NCI-H2081 treated with DMSO at 0.1 percent for 48 hours (cell line): ENCODE measurements at places on chromosomes 1 and 21.

DNA sequence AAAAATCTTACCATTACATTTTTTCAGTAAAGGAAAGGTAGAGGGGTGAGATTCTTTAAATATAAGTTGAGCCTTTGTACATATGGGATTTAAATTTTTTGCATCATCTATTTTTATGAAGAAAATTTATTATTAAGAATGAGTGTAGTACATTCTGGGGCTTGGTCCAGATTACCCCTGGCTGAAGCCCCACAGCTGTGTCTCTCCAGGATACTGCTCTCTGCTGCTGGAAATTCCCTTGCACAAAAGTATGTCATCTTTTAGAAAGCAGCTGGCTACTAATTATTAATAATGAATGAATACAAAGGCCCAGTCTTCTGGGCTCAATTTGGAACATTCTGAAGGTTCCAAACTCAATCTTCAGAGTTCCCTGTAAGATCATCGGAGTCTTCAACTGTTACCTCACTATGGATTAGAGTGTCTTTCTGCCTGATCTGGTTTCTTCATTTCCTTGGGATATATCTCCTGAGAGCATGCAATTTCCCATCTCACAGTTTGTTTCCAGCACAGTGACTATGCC lies 428.6 kb upstream of the BRINP3 start:
- DNase-seq: no peak

DNA sequence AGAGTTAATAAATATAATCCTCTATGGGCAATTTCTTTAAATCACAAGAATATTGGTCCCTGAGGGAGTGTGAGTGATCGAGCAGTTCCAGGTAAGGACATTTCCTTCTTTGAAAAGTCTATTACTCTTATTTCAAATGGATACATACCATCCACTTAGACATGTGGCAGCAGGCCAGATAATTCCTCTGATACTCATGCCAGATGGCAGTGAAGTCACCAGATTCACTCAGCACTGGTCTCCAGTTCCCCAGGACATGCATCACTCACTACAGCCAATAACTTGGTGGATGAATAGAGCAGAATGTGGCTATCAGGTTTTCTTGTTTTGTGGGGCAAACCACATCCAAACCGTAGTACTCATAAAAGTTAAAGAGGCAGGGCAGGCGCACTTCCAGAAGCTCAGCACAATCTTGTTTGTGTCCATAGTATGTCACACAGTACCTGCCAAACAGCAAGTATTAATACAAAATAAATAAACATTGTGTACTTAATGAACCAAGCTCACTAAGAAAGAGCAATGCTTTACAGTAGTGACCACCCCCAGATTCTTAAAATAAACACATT lies 74.2 kb upstream of the CD53 start:
- no peak for DNase-seq

GRCh38 chr1:228982637-228983036 lies 247.4 kb downstream of the RHOU start:
- no peak for DNase-seq

DNA sequence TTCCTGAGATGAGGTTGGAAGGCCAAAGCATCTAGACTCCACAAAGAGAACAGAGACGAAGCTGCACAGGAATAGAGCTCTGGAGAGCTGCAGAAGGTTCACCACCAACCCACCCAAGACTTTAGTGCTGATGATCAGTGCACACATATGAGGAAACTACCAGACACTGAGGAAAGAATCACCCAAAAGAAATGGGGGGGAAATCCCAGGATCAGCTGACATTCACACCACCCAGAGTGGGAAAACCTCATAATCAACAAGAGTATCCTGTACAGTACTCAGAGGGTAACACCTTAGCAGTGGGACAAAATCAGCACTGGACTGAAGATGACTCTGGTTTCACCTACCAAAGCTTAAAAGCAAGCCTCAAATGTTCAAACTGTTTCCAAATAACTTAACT lies 36.4 kb downstream of the DENND1B start:
- no peak for DNase-seq

- no peak for DNase-seq
Observed at GRCh38 chr1:237042526-237042891, 525 bp downstream of the RYR2 start.

DNA sequence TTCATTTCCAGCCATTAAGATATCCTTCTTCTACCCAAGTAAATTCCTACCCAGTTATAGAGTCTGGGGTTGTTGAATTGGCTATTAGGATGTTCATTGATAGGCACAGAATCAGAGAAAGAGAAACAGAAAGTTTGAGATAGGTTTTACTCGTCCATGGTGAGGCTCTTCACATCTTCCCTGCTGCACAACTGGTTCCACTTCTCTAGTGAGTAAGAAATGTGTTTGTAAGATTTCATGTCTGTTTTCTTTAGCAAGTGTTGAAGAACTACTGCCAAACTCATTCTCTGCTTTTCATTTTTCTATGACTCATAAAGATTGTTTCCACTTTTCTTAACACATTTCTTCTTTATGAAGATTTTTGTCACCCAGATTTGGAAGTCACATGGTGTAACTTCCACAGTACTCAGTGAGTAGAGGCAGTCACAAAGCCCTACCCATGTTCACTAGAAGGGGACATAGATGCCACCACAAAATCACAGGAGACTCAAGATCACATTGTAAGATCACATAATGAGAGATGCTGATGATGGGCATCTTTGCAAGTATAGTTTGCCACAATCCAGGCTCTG lies 152.3 kb downstream of the SNX7 start:
- no peak for DNase-seq

DNA sequence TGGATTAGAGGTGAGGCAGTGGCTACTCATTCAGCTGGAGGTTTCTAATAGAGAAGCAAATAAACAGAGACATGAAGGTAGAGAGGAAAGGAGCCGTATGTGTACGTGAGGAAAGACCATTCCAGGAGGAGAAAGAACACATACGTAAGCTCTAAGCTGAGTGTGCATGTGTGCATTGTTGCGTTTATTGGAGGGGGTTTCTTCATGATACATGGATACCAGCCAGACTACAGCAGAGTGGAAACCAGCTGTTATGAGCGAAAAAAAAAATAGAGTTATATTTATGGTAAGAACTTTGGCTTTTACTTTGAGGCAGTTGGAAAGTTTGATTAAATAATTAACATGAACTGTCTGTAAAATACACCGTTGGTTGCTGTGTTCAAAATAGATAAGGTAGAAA lies 173.4 kb upstream of the RGS18 start:
- no peak for DNase-seq

- no peak for DNase-seq
Observed at GRCh38 chr1:52356818-52357355, 9.1 kb downstream of the CC2D1B start.

DNA sequence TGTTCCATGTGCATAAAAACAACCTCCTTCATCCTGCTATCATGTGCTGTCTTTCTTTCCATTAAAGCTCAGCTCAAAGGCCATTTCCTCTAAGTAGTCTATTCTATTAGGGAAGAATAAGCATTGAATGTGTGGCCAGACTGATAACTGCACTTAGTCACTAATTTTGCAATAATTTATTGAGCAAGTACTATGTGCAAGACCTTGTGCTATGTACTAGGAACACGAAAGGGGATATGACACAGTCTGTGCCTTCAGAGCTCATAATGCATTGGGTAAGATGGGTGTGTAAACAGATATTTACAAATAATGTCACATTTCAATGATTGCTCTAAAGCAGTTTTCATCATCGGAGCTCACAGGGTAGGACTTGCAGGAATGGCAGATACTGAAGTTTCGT lies 54.2 kb downstream of the NMNAT2 start:
- no peak for DNase-seq

DNA sequence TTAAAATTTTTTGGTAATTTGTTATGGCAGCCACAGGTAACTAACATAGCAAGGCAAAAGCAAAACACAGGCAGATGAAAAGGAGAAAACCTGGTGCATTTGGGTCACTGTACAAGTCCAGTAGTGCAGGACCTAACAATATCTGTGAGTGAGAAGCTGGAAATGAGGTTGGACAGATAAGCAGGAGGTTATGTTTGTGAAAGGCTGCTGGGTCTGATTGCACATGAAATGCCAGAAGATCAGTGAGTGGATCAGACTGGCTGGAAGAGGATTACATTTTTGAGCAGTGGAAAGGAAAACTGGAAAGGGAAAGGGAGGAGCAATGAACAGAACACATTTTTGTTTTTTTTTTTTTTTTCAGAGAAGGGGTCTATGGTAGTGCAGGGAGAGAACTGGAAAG lies 73.6 kb downstream of the CYYR1 start:
- no peak for DNase-seq

DNA sequence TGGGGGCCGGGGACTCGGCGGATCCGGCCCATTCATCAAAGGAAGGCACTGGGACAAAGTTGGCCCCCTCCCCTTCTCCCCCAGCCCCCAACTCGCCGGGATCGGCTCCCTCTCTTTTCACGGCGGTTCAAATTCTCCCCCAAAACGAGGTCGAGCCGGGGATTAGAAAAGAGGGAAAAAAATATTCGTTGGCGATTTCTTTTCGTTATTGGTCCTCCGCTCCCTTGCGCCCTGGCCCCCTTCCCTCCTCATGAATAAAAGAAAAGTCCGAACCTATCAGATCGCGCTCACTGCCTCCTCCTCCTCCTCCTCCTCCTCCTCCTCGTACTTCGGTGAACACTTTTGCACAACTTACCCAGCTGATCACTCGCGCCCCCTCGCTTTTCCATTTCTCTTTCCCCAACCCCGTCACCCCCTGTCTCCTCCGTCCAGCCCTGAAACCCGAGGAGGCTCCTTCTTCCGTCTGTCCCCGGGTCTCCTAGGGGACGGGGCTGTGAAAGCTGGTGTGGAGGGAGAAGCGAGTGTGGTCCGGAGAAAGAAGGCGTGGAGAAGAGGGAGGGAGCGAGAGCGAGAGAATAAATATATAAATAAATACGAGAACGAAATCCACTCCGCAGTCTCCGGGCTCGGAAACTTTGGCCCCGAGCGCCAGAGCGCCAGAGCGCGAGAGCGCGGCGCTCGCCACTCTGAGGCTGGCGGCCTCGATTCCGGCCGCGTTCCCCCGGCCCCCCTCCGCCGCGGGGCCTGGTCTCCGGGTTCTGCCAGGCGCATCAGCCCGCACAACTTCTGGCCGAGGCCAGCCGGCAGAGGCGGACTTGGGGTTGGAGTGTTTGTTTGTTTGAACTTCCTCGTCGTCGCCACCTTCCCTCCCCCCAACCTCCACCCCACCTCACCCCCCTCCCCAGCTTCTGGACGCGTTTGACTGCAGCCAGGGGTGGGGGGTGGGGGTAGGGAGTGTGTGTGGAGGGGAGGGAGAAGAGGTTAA lies at the start of gene PAX7:
PAX7 (plus strand) TSS at position 336 of the 985 bp plus-strand sequence. CDS start 758 bp downstream, outside the sequence.
- no peak for DNase-seq

DNA sequence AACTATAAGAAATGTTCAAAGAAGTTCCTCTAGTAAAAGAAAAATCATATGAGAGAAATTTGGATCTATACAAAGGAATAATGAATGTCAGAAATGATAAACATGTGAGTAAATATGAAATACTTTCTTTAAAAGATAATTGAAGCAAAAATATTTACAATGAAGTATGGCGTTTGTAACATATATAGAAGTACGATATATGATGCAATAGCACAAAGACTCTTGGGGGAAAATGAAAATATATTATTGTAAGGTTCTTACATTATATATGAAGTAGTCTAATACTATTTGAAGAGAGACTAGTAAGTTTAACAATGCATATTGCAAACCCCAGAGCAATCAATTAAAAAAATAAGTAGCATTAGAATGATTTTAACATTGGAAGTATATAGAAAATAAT lies 20.3 kb upstream of the CCN1 start:
- no peak for DNase-seq

DNA sequence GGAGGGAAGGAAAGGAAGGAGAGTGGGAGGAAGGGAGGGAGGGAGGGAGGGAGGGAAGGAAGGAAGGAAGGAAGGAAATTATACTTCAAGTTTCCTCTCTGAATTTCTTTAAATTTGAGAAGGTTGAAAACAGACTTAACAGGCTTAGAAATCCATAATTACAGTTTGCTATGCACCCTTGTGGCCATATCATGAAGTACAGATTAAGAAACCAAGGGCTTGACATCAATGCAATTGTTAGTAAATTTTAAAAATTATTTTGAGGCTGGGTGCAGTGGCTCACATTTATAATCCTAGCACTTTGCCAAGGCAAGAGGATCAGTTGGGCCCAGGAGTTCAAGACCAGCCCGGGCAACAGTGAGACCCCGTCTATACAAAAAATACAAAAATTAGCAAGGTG lies 14.4 kb downstream of the ANP32E start:
- no peak for DNase-seq

DNA sequence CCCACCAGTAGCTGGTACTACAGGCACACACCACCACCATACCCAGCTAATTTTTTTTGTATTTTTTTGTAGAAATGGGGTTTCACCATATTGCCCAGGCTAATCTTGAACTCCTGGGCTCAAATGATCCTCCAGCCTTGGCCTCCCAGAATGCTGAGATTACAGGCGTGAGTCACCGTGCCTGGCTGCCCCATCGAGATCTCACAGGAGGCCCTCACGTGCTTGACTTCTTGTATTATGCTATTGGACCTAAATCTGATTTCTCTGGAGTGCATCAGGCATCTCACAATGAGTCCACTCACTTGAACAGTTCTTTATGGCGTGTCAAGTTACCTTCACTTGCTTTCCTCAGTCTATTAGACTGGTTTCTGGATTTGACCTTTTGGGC lies 9.3 kb upstream of the RSRP1 start:
- DNase-seq: no peak

- no peak for DNase-seq
Observed at GRCh38 chr1:81325397-81325796, 475.3 kb upstream of the ADGRL2 start.

DNA sequence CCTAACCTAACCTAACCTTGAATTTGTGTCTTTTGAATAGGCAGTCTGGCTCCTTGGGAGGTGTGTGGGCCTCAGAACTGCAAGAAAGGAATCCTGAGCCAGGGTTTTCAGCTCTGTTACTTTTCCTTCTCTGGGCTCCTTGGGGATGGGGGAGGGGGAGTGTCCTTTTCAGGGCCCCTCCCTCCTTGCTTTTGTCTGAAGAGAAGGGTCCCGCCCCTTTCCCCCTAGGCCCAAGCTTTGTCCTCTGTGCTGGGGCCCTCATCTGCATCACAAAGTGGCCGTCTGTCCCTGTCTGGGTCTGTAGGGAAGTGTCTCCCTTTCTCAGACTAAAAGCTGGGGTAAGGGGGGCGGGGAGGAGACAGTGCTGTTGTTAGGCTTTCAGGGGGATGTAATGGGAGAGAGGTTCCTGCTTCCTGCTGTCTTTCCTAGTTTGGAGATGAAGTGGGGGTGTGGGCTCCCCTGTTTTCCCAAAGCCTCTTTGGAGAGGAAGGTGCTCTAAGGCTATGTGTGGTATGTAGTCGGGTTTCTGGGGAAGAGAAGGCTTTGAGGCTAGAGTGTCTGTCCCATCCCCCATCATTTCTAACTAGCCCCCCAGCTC lies 3.1 kb downstream of the AGO1 start:
- DNase-seq: no peak

DNA sequence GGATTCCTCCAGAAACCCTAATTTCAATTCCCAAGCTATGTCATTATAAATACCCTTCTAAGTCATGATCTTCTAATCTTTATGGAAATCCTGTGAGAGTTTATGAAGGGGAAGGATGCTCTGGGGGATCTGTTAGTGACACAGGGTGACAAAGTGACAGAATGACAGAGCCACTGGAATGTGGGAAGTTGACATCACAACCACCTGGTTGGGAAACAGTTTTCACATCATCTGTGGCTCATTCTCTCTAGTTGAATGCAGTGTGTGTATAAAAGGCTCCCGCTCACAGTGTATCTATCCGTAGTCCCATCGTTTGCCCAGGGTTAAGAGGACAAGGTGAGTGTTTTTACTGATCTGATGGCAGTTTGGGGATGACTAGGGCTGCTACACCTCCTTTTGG lies at the start of gene LCE7A:
LCE7A (plus strand) TSS at position 301 of the 400 bp plus-strand sequence. CDS start 702 bp downstream, outside the sequence.
- DNase-seq: no peak
